GM20000 (cell line): ENCODE measurements at places on chromosomes 2 and 18.

DNA sequence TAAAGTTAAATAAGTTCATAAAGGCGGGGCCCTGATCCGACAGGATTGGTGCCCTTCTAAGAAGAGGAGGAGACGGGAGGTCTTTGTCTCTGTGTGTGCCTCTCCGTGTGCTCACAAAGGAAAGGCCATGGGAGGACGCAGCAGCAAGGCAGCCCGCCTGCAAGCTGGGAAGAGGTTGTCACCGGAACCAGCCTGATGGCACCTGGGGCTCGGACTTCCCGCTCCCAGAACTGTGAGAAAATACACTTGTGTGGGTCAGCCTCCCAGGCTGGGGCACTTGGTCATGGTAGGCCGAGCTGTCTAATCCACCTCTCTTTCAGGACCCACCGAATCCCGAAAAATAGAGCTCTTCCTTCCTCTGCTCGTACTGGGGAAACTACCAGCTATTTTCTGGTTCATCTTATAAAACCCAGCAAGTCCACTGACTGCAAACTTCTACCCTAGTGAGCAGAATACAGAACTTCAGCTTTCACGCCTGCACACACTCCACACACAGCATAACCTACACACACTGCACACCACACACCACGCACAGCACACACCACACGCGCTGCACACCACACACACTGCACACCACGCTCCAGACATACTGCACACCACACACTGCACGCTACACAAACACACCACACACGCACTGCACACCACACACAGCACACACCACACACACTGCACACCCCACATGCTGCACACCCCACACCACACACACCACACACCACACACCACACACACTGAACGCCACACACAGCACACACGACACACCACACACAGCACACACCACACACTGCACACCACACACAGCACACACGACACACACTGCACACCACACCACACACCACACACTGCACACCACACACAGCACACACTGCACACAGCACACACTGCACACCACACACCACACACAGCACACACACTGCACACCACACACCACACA is 58.1 kb downstream of the ASB1 start:
- DNase-seq: no peak

GRCh38 chr2:119478978-119479295 is 45.3 kb downstream of the SCTR start:
- DNase-seq: no peak

- DNase-seq: no peak
Measured at GRCh38 chr2:217784996-217785543, 217.7 kb downstream of the TNS1 start.

GRCh38 chr18:47817017-47817794 is 113.3 kb downstream of the SMAD2 start:
- no peak for DNase-seq

- no peak for DNase-seq
Measured at GRCh38 chr2:128501006-128501690, 182.5 kb upstream of the HS6ST1 start.

DNA sequence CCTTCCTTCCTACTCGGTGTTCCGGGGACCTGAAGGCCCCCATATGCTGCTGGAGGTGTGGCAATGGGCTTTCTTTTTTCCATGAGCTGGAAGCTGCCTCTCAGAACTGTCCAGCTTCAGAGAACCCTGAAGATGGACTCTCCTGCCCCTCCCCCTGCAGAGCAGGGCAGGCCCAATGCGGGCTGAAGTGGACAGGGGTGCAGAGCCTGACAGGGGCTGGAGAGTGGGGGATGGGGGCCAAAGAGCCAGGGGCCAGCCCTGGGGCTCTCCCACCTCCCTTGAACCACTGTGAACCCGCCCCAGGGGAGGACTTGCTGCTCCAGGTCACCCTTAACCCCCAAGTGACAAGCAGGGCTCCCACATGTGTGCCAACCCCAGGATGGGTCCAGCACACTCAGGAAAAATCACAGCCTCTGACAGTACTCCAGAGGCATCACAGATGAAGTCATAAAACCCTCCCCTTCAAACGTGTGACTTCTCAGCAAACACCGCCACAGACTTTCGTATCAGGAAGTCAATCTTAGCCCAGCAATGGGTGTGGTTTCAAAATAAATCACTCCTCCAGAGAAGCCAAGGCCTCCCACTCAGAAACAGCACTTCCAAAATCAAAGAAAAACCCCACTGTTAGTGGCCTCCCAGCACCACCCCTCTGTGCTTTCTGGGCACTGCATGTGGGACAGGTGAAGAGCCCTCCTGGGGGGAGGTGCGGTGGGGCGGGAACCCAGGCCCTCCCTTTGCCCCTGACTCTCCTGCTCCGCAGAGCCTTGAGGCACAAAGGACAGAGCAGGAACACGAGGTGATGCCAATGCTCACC is 135.8 kb downstream of the HDAC4 start:
- peak; percentile 83 for DNase-seq

- no peak for DNase-seq
Measured at GRCh38 chr2:204226305-204226880, 289.8 kb downstream of the ICOS start.

GRCh38 chr18:24674605-24675004 is 214.2 kb downstream of the HRH4 start:
- DNase-seq: no peak

GRCh38 chr2:19878268-19879046 is 23.3 kb downstream of the TTC32 start:
- no peak for DNase-seq

DNA sequence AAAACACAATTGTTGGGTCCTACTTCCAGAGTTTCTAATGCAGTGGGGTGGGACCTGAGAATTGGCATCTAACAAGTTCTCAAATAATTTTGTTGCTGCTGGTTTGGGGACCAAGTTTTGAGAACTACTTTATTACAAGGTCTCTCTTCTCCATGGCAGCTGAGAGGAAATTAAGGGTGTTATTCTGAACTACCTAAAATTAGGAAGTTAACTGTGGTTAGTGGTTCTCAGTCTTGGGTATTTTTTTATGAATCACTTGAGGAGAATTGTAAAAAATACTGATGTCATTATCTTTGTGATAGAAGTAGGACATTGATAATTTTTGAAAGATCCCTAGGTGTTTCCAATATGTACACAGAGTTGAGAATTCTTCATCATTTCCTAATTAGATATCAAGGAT is 210.2 kb downstream of the MC4R start:
- DNase-seq: no peak

DNA sequence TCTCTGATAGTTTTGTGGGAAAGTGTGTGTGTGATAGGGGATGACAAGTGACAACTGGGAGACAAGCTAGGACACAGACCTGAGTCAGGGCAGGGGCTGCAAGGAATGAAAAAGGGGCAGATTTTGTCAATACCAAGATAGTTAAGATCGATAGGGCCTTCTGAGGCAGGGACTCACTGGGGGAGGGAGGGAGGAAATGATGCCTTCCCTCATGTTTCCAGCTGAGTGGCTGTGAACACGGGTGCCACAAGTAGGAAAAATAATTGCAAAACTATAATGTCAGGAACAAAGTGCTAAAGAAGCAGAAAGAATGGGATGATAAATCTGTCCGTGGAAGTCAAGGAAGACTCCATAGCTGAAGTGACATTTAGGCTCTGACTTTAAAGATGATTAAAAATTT is 24.2 kb downstream of the CDH2 start:
- no peak for DNase-seq

- DNase-seq: no peak
Measured at GRCh38 chr2:138415985-138416384, 85.6 kb upstream of the SPOPL start.

GRCh38 chr2:100107906-100108647 is 34.3 kb downstream of the AFF3 start:
- DNase-seq: no peak

DNA sequence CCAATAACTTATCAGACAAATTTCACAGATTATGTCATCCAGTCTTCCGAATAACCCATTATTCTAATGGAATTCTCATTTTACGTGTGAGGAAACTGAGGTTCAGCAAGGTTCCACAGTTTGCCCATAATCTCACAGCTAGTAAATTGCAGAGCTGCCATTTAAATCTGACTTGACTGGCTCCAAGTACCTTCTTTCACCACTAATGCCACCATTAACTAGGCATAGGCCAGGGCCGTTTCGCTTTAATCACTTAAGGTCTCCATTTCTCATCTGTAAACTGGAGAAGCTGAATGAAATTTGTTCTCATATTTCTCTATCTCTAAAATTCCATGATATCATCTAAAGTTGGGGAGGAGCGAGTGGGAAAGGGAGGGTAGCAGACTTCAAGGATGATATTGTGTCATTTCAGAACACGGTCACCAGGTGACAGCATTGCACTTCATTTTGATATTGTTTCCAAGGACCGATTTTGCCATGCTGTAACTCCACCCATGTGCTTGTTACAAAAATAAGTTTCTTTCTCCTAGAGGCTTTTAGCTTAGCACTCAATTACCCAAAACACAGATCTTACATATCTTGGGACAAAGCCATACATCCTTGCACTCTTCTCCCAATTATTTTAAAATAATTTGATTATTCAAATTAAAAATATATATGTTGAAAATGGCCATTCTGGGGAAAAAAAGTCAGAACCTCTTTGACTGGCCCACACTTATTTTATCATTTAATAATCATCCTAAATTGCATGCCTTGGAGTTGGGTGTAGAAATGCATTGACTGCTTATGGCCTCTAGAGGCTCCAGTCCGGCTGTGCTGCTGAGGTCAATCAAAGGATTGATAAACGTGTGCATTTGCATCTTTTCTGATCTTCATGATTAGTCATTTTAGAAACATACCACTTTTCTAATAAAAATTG is 123.8 kb downstream of the AKAIN1 start:
- peak; percentile 16 for DNase-seq

- DNase-seq: no peak
Measured at GRCh38 chr2:216339456-216340279, 32.6 kb downstream of the MARCHF4 start.

- DNase-seq: no peak
Measured at GRCh38 chr2:229884775-229885699, 36.8 kb downstream of the TRIP12 start.

GRCh38 chr18:55863876-55864275 is 275.9 kb upstream of the TCF4 start:
- DNase-seq: no peak

DNA sequence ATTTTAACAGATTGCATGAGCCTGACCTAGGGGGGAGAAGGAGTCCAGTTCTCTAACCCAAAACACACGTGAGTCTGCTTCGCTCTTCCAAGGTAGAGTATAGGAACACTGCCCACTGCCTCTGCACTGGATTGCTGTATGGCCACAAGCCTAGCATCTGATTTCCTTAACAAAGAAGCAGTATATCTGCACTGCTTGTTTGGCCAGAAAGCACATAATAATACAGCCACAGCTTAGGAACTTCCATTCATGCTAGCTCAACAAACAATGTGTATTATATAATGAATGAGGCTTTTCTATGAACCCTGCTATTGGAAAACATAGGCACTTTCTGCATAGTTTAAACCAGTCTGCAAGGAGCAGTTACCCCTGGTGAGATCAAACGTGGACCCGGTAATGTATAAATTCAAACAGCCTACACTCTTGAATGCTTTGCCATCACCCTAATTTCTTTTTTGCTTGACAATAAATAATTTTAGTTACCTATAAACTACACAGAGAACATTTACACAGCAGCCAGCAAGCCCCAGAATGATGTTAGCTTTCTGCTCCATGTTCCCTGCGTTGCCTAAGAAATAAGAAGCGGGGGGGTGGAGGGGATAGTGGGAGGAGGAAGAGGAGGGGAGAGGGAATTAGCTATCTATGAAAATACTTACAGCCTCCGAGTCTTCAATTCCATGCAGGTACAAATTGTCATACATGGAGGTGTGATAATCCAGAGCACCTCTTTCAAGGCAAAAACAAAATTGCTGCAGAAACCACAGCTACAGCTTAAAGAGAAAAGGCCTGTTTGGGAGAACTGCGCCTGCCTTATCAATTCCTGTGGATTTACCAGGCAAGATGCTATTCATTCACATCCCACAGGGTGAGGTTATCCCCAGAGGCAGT is 125.6 kb downstream of the CACNB4 start:
- no peak for DNase-seq

GRCh38 chr18:77524909-77525308 is 275.3 kb downstream of the GALR1 start:
- DNase-seq: no peak

- DNase-seq: no peak
Measured at GRCh38 chr2:74424139-74424992, 2.8 kb downstream of the WDR54 start.

DNA sequence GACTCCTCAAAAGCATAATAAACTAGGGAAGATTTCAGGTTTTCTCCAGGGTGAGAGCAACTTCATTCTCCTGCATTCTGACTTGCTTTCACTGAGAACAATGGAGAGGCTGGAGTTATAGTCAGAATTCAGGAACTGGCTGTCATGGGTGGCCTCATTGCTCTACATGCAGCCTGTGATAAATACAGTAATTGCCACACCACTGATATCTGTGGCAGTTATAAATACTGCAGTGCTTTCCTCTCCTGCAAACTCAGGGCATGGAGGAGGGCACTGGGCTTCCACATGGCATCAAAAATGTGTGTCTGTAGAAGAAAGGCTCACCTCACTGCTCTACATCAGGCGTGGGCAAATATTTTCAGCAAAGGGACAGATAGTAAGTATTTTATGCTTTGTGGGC is 510.2 kb downstream of the ZNF516 start:
- no peak for DNase-seq

DNA sequence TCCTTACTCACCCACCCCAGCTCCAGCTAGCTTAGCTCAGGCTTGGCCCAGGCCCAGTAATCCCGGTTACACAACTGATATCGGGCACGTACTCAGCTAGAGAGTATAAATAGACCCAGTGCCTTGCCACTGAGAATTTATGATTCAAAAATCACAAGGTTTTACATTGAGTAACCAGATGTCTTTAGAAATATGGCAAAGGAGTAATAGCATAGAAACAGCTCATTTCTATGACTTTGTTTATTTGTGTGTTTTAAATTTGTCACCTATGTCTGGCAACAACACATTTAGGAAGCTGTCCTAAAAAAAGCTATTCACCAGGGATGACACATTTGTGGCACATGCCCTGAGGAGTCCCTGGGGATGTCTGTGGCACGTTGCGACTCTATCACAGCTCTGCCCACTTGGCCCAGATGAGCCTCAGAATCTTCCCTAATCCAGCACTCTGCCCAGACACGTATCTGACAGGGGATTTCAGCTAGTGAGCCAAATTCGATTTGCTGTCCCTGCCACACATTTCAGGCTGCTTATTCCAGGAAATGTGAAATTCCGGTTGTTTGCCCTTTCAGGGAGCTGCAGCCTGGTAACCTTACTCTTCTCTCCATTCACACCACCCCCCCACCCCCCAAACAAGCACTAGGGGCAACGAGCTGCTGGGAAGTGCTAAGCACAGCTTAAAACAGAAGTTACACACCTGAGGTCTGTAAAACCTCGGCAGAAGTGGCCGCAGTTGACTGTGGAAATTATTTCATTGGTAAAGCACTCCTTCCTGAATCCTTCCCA is 85.4 kb upstream of the ZCCHC2 start:
- no peak for DNase-seq
